ENCODE measurements at places on chromosomes 1 and 21. TPM values are rescaled to one million over a fixed set of nuclear protein-coding genes. Genes with fewer than 3 reads are reported as not detected.

GJB5 gene
- polyA plus RNA-seq, result 0.18 TPM

ALPL gene
- 1.0 TPM for polyA plus RNA-seq

RGS8 gene
- polyA plus RNA-seq, result not detected

KCNJ9 gene
- 0.04 TPM for polyA plus RNA-seq

FCGR3B gene
- 0.60 TPM for polyA plus RNA-seq

TEX38 gene
- polyA plus RNA-seq, result 0.20 TPM

DNAJB4 gene
- polyA plus RNA-seq, result 43.7 TPM

TP73 gene
- 1.8 TPM for polyA plus RNA-seq

IVL gene
- not detected for polyA plus RNA-seq

METTL18 gene
- polyA plus RNA-seq, result 13.5 TPM

TDRD5 gene
- polyA plus RNA-seq, result 0.39 TPM

LDLRAD1 gene
- polyA plus RNA-seq, result 2.6 TPM

CLDN19 gene
- polyA plus RNA-seq, result 20.8 TPM

C4BPA gene
- 0.88 TPM for polyA plus RNA-seq

PLA2G2F gene
- not detected for polyA plus RNA-seq

PDC gene
- polyA plus RNA-seq, result 0.36 TPM

NR1I3 gene
- polyA plus RNA-seq, result 0.99 TPM

PTGER3 gene
- 0.18 TPM for polyA plus RNA-seq

HSD3B1 gene
- 0.55 TPM for polyA plus RNA-seq

RBBP4 gene
- polyA plus RNA-seq, result 327 TPM

DCDC2B gene
- polyA plus RNA-seq, result 2.4 TPM

Measured in right lung (tissue), 10 donors.